ENCODE measurements at places on chromosomes 16 and 17. TPM values are rescaled to one million over a fixed set of nuclear protein-coding genes. Genes with fewer than 3 reads are reported as not detected.

Gene SYT17
- total RNA-seq: under 0.01 TPM

Gene MPV17L
- 0.65 TPM for total RNA-seq

Gene SHISA9
- total RNA-seq: not detected

Gene KCNJ2
- total RNA-seq: 16.1 TPM

Gene SPIRE2
- total RNA-seq: 1.00 TPM

Gene TMEM220
- 2.4 TPM for total RNA-seq

Gene CDT1
- total RNA-seq: 1.2 TPM
